ENCODE measurements at places on chromosomes 7 and 10.
A peak's percentile ranks its signal among the peaks of the same experiment; 100 is the strongest.

DNA sequence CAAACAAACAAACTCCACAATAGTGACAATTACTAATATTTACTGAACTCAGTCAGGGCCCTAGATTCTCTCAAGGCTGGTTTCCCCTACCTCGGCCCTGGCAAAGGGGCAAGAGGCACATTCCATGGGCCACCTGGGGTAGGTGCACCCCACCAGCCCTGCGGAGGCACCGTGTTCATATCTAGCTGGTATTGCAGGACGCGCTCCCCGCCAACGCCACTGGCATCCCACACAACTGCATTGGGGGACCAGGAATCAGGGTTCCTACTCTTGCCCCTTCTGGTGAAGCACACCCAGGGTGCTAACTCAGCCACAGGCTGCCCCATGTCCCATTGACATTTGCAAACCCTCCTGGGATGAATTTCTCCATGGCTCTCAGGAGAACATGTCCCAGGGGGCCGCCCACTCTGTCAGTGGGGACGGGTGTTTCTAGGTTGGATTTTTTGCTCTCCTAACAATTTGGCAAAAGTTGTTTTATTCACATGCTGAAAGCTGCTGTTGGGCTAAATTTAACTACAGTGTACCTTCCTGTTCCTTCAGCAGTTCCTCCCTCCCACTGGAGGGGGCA, 76.7 kb downstream of the ZRANB1 start:
- no peak for DNase-seq

GRCh38 chr7:6162331-6162620, 110.1 kb downstream of the CYTH3 start:
- no peak for DNase-seq

- DNase-seq, result no peak
These were observed 107.3 kb downstream of the EXOC4 start for GRCh38 chr7:133360201-133360600.

DNA sequence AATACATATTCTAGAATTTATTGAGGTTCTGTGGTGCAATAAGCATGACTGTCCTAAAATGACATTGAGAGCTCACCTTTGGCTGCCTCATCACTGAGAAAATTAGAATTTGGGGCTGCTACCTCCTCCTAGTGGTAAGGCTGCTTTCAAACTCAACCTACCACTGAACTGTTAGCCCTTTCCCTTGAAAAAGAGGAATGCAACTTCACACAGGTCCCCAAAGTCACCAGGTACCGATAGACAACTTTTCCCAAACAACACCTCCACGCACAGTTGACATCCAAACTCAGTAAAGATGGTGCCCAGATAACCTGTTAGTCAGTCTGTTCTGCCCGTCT, 75.9 kb upstream of the SCIN start:
- DNase-seq, result no peak

- no peak for DNase-seq
These were observed 86.2 kb downstream of the SLC16A9 start for GRCh38 chr10:59623133-59624121.

- DNase-seq, result peak; percentile 69
These were observed 73.1 kb downstream of the CD36 start for GRCh38 chr7:80711531-80711930.

DNA sequence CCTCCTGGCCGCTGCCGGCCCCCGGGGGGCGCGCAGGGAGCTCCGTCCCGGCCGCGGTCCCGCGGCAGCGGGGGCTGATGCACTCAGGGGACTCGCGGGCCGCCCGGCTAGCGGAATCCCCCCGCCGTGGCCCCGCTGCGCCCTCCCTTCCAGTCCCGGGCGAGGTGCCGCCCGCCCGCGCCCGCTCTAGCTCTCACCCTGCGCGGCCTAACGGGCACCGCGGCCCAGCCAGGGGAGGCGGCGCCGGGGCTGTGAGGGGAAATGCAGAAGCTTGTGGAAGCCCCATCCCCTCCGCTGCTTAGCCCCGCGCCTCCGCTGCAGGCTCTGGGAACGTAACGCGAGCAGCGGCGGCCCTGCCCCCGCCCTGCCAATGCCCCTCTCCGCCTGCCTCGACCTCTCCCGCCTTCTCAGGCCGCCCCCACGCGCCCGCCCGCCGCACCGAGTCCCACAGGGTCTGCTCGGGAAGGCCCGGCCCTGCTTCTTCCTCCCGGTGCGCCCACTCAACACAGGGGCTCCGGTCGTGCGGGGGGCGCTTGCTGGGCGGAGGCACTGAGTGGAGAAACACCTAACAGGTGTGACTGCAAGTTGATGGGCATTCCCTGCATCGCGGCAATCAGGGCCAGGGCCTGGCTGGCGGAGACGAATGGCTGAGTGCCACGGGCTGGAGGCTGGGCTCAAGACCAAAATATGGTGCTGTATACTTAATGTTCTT, 384 bp upstream of the TMEM229A start:
- DNase-seq, result no peak

- peak; percentile 57 for DNase-seq
These were observed 30.2 kb upstream of the ABI1 start for GRCh38 chr10:26890956-26891355.

- DNase-seq, result no peak
These were observed 24.3 kb downstream of the IL6 start for GRCh38 chr7:22751341-22751740.

DNA sequence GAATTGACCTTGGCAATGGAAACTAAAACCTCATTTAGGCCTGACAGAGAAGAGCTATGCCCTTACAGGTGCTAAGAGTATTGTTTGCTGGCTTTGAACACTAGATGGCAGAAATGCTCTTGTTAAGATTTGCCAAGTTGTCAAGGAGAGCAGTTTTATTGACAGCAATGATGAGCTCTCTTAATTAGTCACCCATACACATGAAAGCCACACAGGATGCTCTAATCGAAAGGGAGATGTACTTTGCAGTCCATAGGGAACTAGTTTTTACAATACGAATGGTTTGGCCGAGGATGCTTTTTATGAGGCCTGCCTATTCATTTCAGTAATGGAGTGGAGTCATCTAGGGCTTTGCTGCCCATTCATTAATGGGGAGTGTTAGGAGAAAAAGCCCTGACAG, 45.4 kb upstream of the MBL2 start:
- peak; percentile 53 for DNase-seq

DNA sequence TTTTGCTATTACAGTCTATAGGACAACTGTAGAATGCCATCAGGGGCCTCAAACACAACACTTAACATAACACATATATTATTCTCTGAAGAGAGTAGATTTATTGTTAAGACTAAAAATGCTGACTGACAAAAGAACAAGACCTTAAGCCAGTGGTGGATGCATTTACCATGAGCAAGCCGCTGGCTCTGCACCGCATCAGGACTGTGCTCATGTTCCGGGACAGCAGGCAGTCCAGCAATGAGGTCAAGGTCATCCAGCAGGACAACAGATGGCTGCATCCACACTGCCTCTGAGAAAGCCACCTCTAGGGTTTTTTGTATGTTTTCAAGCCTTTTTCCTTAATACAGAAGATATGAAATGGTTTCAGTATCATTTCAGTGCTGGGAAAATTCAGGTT, 23.8 kb downstream of the PEX1 start:
- DNase-seq, result no peak

GRCh38 chr7:13188922-13189321, 501.5 kb downstream of the ARL4A start:
- no peak for DNase-seq

DNA sequence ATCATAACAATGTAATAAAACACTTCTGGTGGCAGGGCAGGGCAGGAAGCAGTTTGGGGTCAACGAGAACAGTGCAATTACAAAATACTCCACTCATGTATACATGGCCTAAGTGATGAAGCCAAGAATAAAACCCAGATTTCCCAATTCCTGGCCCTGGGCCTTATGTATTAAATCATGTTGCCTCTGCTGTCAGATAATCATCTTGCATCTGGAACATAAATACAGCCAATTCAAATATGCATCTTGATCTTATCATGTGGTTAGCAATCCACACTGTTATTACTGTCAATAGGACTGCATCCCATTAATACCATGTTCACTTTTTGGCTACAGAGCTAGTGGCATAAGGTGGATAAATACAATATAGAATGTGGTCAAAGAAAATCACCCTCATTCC, 186.5 kb upstream of the SLC25A13 start:
- no peak for DNase-seq

DNA sequence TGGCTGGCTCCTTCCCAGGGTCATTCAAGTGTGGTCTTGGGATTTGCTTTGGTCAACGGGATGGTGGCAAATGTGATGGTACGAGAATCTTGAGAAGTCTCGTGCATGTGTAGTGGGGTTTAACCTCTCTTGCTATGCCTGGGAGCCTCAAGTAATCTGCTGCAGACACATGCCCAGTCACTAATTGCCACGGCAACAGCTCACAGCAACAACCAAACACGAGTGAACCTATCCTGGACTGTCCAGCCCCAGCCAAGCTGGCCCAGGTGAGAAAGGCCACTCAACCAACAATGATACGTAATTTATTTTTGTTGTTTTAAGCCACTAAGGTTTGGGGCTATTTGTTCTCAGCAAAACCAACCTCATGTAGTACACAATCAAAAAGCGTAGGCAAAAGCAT, 38.1 kb upstream of the DDC start:
- DNase-seq, result no peak

- no peak for DNase-seq
These were observed 53.3 kb downstream of the FIGNL1 start for GRCh38 chr7:50396856-50397255.

DNA sequence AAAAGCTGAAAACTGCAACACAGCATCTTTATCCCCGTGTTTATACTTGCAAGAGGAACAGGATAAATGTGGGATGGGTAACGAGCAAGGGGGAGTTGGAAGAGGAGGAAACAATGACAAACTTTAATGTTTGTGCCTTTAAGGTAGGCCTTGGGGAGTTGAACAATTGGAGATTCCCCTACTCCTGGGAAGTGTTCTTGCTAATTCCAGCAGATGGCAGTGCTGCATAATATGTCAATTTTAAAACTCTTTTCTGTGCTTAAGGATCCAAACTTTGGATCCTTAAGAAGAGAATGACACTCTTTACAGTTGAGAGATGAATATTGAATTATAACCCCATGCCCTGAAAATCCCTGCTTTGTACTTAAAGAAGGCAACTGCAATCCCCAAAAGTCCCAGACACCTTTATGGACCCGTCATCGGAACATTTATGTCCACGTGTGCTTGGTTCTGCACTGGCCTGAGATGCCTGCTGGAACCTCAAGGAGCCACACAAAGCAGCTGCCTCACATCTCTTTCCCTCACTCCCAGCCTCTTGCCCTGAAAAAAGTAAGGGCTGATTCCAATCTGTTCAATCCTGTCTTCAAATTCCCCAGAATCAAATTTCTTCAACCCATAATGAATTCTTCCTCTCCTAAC, 12.0 kb downstream of the IFIT5 start:
- peak; percentile 65 for DNase-seq

DNA sequence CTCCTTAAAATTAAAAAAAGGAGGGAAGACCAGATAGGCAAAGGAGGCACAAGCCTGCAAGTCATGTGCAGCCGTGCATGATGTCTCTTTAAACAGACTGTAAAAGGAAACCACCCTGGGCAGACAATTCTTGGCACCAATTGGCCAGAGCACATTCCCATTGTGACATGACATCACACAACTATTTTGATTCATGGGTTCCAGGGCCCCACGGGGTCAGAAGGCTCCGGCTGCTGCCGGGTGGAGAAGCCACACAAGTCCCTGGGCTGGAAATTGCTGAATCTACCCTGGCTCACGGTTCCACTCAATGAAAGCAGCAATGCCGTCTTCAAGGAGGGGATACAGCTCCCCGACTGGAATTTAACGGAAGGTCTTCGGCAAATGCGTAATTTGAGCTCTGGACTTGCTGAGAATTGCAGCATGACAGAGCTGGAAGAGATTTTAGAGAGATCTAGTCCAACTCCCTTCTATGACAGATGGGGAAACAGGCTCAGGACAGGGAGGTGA, 140.5 kb downstream of the PRKAG2 start:
- peak; percentile 97 for DNase-seq

GRCh38 chr10:30435073-30435422, 1.1 kb downstream of the MAP3K8 start:
- peak; percentile 72 for DNase-seq

DNA sequence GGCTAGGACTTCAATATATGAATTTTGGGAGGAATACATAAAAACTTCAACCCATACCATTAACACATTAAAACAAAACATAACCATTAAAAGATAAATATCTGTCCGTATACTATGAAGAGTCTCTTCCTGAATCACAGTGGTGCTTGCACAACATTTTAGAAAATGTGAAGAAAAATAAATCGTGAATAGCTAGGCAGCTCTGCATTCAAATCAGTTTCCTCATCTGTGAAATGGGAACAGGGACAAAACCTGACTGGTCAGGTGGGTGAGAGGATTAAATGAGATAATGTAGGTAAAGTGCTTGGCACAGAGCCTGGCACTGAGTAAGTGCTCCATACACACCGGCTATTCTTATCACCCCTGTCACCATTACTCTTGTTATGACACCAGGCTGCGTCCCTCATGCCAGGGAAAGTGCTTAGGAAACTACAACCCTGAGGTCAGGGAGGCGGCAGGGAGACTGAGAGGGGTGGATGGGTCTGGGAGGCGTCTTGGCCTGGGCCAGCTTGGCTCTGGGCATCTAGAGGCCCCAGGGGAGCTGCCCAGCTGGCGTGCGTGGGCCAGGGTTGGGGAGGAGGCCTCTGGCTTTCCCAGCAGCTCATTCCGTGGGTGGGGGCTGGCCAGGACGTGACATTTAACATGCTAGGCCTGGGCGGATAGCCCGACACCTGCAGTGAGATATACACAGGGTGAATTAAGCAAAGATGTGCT, 78.3 kb downstream of the SH3PXD2A start:
- DNase-seq, result no peak

GRCh38 chr10:110023785-110024465, 16.1 kb downstream of the ADD3 start:
- no peak for DNase-seq

- no peak for DNase-seq
These were observed 293.3 kb downstream of the USP6NL start for GRCh38 chr10:11317936-11318670.

DNA sequence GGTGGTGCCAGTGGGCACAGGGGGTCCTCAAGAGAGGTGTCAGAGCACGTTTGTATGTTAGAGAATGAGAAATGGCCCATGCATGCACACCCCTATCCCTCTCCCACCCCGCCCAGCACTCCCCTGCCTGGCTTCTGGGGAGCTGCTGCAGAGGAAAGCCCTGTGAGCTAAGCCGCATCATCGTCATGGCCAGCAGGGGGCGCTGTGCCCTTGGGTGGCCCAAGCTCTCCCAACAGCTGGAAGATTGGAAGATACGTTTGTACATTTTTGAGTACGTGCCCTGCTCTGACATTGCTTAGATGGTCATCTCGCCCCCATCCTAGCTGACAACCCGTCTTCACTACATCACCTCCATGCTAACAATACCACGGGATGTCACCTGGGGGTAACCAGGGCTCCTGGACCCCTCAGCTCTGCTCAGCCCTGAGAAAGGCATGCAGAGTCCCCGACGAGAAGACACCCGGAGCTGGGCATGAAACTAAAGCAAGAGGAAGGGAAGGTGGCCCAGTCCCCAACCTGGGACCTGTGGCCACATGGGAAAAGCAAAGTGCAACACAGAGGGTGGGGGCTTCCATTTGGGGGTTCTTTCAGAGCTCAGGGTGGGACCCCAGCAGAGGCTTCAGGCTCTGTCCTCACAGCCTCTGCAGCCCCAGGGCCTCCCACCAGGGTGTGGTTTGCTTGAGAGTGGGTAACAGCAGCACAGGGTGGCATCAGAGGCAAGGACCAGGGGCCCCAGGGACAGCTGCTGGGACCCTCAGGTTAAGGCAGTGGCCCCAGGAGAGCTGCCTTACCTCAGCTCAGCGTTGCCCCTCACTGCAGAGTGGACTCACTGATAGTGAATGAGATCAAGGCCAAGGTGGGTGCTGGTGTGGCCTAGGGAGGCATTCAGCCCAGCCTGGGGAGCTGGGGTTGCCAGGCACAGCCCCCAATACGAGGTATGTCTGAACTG, 136.6 kb downstream of the PTPN20 start:
- peak; percentile 60 for DNase-seq

Data from fibroblast of skin of right biceps (primary cell).